ENCODE measurements at places on chromosomes 6 and 20. TPM values are rescaled to one million over a fixed set of nuclear protein-coding genes. Genes with fewer than 3 reads are reported as not detected.
A peak's percentile ranks its signal among the peaks of the same experiment; 100 is the strongest.

Gene PRSS16
- not detected for total RNA-seq

Gene WFDC10B
- not detected for total RNA-seq

Gene CSNK2B
- total RNA-seq, result 211 TPM

Gene PCSK2
- not detected for total RNA-seq

Gene TRIM15
- total RNA-seq, result not detected

GRCh38 chr6:116314218-116314617, 34.5 kb upstream of the TSPYL1 start:
- no peak for DNase-seq

DNA sequence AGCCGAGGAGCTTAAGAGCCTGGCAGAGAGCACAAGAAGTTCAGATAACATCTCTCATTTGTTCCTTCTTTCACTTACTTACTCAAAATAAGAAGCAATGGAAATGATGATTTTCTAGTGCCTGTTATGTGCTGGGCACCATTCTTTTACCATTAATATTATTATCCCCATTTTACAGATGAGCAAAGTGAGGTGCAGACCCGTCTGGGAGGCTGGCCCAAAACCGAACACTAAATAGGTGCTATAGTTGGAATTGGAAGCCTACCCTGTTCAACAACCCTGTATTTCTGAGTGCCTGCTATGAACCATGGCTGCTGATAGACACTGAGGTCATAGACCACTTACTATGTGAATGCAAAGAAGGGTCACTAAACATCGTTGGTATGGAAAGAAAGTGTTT, 25.0 kb upstream of the MTRF1L start:
- DNase-seq, result no peak

DNA sequence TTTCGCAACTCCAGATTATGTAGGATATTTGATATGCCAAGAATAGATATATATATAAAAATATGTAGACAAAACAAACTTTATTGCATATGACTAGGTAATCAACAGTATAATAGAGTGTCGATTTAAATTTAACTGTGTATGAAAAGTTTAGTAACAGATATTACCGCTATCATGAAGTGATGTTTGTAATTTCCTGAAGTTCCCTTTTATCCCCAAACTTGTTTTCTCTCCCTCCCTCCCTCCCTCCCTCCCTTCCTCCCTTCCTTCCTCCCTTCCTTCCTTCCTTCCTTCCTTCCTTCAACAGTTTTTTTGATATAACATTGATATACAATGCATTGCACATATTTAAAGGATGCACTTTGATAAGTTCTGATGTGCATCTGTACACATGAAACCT, 15.2 kb downstream of the ADGB start:
- no peak for DNase-seq

- DNase-seq, result no peak
These were observed at the start of gene LY86 for GRCh38 chr6:6588064-6588923. Gene LY86 (plus strand): TSS chr6:6588720. CDS start chr6:6588735, 15 bp downstream.

GRCh38 chr6:35260591-35261570, 1.3 kb downstream of the ZNF76 start:
- DNase-seq, result no peak

DNA sequence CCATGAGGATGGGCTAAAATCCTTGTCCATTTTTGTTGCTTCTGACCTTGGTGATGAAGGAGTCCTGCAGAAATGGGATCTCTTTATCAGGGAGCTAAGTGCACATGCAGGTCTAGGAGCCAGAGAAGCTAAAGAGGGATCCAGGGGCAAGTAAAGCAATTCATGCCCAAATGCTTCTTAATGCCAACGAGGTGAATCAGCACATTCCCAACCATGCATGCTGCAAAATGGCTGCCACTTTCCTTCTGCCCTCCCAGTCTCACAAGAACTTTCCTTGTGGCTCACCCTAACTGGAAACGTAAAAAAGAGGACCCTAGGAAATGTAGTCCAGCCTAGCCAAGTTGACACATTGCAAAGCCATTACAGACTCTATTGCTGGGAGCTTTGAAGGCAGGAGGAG, 298.4 kb downstream of the MAFB start:
- DNase-seq, result no peak

GRCh38 chr6:29071831-29072723, 15.0 kb downstream of the OR2B3 start:
- DNase-seq, result peak; percentile 9

- DNase-seq, result no peak
These were observed 11.1 kb upstream of the CDK5RAP1 start for GRCh38 chr20:33412484-33412838.

DNA sequence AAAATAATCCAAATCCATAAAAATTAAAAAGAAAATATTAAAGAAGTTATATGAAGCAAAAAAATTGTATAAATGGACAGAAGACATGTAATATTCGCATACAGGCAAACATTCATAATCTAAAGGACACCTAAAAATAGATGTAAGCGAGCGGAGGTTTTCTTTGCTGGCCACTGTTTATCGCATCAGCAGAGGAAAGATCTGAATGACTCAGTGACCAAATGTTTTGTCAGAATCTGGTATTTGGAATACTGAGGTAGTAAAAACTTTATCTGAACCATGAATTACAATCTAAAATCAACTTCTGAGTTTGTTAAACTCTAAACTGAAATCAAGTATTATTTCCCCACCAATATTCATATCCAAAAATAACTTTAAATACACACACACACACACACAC, 7.8 kb downstream of the TSPYL4 start:
- peak; percentile 55 for DNase-seq

DNA sequence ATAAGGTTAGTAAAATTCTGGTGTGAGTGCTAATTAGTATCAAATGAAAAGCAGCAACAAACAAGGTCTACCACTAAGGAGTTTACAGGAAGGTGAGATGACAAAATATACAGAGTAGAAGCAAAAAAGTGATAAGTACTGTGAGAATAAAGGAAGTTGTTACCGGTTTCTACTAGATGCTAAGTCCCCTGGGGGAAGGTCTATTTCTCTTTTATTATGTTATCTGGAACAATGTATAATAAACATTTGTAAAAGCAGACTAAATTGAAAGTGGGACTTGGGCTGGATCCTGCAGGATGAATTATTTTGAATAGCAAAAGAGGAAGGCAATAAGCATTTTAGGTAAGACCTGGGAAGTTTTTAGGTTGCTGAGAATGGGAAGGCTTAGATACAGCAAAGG, 158.7 kb upstream of the SLC22A16 start:
- no peak for DNase-seq

GRCh38 chr6:25278261-25278913, 787 bp upstream of the CARMIL1 start:
- DNase-seq, result no peak

DNA sequence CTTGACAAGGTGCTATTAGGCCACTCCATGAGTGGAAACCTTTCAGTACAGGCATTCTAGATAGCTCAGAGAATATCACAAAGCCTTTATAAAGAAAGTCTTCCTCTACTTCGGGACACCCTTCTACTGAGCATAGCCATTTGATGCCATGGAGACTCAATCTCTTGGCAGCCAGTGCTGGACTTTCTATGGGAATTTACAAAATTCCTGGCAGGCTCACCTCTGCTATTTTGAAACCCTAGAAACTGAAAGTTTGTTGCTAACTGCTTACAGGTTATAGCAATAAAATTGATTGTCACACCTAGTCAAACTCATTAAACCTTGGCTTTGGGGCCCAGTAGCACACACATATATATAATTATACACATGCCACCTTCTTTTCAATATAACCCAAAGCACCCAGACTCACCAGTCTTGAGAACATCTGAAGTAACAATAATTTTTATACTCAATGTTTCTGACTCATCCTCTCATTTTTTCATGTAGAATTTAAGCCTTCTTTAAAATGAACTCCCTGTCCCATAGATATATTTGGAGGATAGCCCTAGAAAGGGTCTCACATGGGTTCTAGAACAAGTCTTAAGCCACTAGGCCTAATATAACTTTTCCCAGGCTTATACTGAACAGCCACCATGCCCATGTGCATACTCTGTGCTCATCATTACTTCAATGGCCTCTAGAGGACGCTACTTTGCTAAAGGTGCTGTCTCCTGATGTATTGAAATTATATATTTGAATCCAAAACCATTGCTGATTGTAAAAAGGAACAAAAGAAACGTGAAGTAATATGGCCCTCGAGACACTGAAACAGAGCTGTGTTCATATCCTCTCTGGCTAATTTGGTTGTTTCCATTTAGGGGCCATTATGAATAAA, 368.1 kb upstream of the MARCKS start:
- DNase-seq, result no peak

- DNase-seq, result no peak
These were observed 247.9 kb downstream of the CDH4 start for GRCh38 chr20:61499859-61500554.

DNA sequence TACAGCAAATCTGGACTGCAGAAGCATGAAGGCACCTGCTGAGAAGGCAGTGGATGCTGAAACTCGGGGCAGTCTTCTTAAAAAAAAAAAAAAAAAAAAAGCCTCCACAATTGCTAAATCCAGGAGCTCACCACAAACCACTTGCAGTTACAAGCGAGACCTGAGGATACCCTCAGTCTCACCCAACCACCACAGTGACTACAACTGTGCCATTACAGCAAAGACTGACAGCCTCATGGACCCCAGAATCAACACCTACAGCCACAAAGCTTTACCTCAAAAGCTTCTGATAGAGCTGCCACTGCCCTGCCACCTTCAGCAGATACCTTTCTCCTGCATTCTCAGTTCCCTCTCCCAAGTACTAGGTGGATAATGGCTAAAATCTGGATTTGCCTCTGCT, 9.0 kb downstream of the COL21A1 start:
- no peak for DNase-seq

- DNase-seq, result peak; percentile 43
These were observed 20.3 kb downstream of the TRAF3IP2 start for GRCh38 chr6:111585241-111585973.

DNA sequence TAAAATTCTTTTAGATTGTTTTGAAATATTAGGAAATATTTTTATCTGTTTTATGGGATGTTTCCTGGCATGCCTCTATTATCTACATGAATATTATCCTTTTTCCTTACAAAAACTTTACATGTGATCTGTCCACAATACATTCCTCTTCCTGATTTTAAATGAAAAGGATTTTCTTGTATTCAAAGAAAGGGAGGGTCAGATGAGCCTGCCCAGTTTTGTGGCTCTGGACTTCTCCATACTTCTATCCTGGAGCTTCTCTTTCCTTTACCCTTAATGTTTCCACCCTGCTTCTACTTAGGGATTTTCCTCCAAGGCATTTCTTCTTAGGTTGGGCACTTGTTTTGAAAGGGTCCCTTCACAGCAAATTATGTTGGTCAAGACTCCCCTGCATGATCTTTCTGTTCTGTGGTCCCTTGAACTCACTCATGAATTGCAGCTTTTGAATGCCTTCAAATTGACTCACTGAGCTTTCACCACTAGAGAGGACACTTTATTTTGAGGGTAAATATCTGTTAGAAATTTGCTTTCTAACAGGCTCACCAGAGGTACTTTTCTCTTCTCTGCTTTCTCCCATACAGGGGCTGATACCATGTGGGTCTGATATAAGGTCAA, 104.9 kb downstream of the CENPW start:
- DNase-seq, result peak; percentile 40
